ENCODE measurements at places on chromosomes 5 and 9.
A peak's percentile ranks its signal among the peaks of the same experiment; 100 is the strongest.

GRCh38 chr9:81971727-81972126 lies 16.8 kb upstream of the SPATA31D1 start:
- DNase-seq: no peak

GRCh38 chr5:140641716-140642115 lies 2.5 kb downstream of the TMCO6 start:
- DNase-seq: no peak

- no peak for DNase-seq
Measured at GRCh38 chr5:19733612-19734495, 254.1 kb downstream of the CDH18 start.

DNA sequence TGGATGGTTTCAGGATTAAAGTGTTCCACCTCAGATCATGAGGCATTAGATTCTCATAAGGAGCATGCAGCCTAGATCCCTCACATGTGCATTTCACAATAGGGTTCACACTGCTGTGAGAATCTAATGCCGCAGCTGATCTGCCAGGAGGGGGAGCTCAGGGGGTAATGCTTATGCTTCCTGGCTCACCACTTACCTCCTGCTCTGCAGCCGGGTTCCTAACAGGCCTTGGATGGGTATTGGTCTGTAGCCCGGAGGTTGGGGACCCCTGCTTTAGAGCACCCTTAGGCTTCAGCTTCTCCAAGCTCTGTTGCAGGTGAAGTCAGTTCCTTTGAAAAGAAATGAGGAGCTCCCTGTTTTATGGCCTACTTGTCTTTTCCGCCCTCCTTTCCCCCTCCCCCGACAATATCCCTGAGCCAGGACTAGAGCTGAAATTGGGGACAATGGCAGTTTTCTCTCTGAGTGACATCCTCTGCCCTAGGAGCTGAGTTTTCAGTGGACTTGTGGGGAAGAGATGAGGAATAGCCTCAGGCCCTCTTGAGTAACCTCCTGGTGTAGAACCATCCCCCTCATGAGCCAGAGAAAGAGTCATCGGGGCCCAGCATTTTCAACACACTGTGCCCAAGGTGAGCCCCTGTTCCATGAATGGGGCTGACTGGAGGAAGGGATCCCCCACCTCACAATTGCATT lies 16.2 kb upstream of the MAT2B start:
- DNase-seq: no peak

DNA sequence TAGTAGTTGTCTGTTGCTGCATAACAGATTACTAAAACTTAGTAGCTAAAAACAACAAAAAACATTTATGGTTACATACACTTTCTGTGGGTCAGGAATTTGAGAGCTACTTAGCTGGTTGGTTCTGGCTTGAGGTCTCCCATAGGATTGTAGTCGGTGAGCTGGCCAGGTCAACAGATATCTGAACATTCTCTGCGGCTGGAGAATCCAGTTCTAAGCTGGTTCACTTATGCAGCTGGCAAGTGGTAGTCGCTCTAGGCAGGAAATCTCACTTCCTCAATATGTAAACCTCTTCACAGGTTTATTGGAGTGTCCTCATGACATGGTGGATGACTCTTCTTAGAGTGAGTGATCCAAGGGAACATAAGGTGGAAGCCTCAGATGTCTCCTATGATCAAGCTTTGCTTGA lies 65.7 kb upstream of the TNFAIP8 start:
- no peak for DNase-seq

GRCh38 chr5:74282490-74282889 lies 358.0 kb downstream of the ENC1 start:
- no peak for DNase-seq

GRCh38 chr5:100469767-100470166 lies 65.4 kb upstream of the FAM174A start:
- DNase-seq: no peak

- DNase-seq: peak; percentile 20
Measured at GRCh38 chr5:1652873-1653697, 129.3 kb upstream of the LPCAT1 start.

DNA sequence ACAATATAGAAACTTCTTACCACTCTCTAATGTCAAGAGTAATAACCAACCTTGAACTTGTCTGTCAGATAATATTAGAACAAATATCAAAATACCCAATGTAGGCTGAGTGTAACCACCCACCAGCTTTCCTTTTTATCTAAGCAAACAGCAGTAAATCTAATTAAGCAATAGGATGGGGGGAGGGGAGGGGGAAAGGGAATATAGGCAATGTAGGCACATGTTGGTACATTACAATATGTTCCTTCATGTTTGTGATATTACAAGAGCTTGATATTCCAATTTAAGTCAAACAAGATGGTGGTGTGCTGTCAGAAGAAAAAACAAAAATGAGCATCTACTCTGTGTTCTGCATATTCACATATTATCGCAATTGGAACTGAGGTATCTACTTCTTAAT lies 158.2 kb downstream of the DENND1A start:
- DNase-seq: no peak

DNA sequence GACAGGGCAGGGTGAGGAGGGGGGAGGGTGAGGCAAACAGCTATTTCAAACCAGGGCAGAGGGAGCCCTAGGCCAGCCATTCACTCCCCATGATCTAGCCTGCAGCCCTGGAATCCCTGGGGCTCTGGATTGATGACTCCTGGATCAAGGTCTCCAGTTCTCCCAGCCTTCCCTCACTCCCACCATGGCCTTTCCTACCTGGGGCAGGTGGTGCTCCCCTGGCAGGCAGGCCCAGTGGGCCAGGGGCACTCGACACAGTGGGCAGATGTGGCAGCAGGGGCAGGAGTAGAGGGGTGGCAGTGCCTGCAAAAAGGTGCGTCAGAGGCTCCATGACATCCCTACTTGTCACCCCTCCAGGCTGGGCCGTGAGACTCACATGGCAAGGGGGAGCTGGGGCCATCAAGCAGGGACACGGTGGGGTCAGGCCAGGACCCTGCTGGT lies 6.0 kb downstream of the KIF12 start:
- DNase-seq: no peak
